ENCODE measurements at places on chromosomes 13 and 19.

DNA sequence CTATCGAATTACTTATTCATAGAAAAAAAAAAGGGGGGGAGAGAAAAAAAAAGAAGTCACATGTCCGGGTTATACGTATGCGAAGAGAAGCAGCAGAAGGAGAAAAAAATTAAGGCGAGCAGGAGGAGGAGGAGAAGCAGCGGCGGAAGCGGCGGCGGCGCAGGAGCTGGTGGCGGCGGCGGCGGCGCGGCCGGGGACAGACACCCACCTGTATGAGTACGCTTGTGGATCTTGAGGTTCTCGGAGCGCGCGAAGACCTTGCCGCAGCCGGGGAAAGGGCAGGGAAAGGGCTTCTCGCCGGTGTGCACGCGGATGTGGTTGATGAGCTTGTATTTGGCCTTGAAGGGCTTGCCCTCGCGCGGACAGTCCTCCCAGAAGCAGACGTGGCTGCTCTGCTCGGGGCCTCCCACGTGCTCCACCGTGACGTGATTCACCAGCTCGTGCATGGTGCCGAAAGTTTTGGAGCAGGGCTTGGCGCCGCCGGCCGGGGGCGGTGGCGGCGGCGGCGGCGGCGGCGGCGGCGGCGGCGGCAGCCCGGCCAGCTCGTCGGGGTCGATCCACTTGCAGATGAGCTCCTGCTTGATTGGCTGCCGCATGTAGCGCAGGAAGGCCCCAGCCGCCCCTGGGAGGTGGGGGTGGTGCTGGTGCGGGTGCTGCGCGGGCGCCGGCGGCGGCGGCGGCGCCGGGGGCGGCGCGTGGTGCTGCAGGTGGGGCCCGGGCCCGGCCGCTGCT is 1.5 kb downstream of the ZIC5 start:
- DNase-seq, result peak; percentile 65

GRCh38 chr13:104975272-104975671 is 1560.2 kb downstream of the EFNB2 start:
- no peak for DNase-seq

DNA sequence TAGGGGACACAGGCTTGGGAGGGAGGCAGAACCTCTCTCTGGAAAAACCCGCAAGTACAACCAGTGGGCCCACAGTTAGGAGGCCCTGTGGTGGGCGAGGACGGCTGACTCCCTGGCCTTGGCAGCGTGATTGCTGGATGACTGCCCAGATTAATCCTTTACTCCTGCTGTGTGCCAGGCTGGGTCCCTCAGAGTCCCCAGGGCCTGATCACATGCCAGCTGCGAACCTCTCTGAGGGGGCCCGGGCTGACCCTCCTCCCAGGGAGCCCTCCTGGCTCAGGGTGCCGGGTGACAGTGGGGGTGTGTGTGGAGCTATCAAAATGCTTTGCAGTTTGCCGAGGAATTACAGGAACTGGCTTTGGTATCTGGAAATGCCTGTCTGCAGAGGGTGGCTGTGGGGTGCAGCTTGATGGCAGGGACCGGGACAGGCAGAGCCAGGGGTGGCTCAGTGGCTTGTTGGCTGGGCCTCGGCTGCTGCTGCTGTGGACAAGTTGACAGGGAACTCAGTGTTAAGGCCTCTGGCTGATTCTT is 48.9 kb downstream of the DNM2 start:
- no peak for DNase-seq

DNA sequence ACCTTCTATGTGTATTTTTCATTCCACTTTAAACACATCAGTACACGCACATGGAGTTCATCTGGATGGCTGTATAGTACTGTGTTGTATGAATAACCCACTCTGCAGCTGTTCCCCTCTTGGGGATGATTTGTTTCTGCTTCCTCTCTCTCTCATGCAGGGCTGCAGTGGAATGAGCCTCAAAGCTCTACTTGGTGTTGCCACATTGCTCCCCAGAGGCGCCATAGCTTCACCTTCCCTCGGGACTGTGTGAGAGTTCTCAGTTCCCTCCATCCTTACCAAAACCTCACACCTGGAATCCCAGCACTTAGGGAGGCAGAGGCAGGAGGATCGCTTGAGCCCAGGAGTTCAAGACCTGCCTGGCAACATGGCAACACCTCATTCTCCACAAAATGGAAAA is 28.4 kb upstream of the GPR183 start:
- DNase-seq, result peak; percentile 60

- no peak for DNase-seq
Observed at GRCh38 chr13:30545320-30545719, 72.4 kb upstream of the USPL1 start.

DNA sequence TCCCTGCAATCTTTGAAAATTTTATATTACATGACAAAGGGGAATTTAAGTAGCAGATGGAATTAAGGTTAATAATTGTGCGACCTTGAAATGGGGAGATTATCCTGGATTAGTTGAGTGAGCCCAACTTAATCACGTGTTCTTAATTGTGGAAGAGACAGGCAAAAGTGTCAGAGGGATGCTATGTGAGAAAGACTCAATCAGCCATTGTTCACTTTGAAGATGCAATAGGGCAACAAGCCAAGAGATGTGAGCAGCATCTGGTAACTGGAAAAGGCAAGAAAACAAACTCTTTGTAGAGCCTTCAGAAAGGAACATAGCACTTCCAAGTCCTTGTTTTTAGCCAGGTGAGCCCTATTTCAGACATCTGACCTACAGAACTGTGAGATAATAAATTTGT is 247.7 kb downstream of the SLITRK1 start:
- no peak for DNase-seq

- no peak for DNase-seq
Observed at GRCh38 chr19:47376589-47377144, 27.6 kb downstream of the DHX34 start.

- DNase-seq, result no peak
Observed at GRCh38 chr13:40943073-40943472, 76.0 kb downstream of the ELF1 start.

- no peak for DNase-seq
Observed at GRCh38 chr13:82739881-82740280, 1142.4 kb downstream of the SLITRK1 start.

All from B cell (primary cell).